ENCODE measurements at places on chromosomes 7 and 10.
A peak's percentile ranks its signal among the peaks of the same experiment; 100 is the strongest.

GRCh38 chr7:42961170-42961569 lies 29.0 kb downstream of the MRPL32 start:
- no peak for DNase-seq

GRCh38 chr7:69204943-69205342 lies 393.3 kb upstream of the AUTS2 start:
- DNase-seq = no peak

DNA sequence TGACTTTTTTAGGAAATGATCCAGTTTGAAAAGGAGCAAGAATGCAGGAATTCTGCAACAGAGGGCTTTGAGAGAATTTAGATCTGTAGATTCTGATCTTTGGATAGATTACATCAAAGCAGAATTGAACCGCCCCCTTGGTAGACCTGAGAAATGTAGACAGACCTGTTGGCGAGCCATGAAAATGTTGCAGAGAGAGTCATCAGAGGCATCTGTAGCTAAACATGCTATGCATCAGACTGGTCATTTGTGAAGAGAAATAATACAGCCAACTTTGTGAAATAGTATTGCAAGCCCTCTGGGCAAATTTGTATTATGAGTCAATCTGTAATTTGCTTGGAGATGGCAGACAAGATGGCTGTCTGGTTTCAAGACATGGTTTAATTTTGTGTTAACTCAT lies 4.3 kb upstream of the C1GALT1 start:
- peak; percentile 20 for DNase-seq

DNA sequence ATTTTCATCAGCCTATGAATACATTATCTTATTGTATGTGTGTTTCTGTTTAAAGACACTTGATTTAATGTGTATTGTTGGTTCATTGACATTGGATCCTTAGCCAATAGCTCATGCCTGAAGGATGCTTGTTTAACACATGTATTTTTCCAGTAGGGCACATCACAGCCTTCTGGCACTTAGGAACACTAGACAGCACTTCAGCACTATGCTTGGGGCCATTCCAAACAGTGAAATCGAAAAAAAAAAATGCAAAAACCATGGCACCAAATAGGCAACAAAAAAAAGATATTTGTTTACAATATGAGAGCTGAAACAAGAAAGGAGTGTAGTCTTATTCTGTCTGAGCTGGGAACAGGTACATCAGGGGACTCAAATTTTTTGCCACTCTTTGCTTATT lies 262.8 kb downstream of the SLC25A13 start:
- no peak for DNase-seq

- DNase-seq = no peak
These were observed 225.6 kb upstream of the CACNA2D1 start for GRCh38 chr7:82669141-82669540.

DNA sequence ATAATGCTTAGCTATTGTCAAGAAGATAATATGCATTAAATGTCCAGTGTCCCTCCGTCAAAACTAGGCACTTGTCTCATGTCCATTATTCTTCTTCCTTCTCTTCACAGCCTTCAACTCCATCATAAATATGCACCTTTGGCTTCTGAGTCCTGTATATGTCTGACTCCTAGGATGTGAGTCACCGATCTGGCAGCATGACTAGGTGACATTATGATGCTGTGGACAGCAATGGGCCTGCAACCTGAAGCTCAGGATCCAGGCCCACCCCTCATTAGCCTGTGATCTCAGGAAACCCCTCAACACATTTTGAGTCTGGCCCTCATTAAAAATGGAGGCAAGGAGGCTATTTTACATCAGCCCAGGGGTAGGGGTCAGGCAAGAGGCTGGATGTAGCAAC lies 362.5 kb upstream of the ZMIZ1 start:
- DNase-seq = peak; percentile 14

GRCh38 chr10:12605580-12606405 lies 256.4 kb downstream of the CAMK1D start:
- peak; percentile 79 for DNase-seq

DNA sequence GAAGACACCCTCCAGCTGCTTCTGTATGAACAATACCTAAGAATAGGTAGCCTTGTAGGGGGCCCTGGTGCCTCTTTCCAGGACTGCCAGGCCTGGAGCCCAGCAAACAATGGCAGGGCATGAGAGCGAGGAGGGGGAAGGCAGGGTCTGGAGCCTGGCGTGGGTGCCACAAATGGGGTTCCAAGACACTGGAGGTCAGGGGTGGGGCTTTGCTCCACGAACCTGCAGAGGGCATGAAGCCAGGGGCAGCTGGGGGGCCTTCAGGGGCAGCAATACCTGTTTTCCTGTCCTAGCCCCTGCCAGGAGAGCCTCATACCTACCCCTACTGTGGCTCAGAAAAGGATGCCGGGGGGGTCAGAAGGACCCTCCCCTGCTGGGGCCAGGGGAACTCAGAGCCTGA lies 61.6 kb downstream of the SLC29A4 start:
- no peak for DNase-seq

DNA sequence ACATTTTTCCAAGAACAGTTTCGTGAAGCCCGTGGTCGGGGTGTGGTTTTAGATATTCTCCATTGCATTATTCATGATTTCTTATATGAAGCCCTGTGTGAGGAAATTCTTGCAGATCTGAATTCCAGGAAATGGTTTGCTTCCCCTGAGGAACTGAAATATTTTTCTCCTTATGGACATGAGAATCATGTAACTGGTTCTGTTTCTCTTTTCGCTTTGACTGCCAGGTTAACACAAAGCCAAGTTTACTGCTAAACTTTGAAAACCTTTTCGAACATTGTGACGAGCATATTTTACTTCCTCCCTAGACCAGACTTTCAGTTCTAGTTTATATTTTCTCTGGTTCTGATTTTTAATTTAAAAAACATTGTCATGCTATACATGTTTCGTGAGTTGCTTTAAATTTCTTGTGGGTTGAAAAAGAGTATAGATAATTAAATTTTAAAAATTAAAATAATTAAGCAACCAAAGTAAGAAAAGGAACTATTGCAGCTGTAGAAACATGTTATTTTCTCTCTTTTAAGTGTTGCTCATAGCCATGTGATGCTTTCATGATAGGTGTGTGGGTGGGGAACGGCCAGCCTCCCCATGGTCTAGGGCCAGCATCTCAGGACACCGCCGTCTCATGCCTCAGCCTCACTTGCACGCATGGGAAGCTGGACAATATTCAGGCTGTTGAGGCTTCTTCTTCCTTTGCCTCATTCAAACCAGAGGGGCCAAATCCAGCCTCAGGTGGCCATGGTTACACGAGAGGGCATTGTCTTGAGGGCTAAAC lies 97.1 kb downstream of the CREB5 start:
- DNase-seq = no peak

DNA sequence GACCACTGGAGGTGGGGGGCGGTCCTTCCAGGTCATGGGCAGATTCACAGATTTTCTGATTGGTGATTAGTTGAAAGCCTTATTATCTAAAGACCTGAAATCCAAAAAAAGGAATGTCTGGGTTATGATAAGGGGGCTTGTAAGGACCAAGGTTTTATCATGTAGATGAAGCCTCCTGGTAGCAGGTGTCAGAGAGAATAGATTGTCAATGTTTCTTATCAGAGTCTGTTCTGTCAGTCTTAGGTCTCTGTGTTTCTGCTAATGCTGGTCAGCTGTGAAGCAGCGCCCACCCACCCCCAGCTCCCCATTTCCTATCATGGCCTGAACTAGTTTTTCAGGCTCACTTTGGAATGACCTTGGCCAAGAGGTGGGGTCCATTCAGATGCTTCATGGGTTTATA lies 21.2 kb downstream of the TES start:
- DNase-seq = no peak

DNA sequence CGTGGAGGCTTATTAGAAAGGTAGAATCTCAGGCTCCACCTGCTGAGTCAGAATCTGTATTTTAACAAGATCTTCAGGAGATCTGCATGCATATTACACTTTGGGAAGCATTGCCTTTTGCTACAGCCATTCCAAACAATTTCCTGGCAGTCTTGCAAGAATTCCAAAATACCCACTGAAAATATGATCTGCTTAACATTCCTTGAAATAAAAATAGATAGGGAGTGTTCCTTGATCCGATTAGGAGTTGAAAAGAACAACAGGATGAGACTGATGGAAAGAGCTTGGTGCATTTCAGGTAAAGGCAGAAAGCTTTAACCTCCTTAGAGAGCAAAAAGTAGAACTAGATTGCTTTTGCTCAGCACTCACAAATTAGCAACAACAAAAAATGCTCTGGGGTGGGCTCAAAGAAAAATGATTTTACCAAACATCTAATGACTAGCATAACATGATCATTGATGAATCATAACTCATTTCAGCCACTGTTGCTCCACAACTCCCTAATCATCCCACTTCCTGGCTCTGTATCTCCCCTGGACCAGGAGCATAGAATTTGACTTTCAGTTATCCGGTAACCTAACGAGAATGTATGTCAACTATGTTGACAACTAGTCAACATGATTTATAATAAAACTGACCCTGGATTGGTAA lies 115.2 kb downstream of the RNLS start:
- peak; percentile 6 for DNase-seq

DNA sequence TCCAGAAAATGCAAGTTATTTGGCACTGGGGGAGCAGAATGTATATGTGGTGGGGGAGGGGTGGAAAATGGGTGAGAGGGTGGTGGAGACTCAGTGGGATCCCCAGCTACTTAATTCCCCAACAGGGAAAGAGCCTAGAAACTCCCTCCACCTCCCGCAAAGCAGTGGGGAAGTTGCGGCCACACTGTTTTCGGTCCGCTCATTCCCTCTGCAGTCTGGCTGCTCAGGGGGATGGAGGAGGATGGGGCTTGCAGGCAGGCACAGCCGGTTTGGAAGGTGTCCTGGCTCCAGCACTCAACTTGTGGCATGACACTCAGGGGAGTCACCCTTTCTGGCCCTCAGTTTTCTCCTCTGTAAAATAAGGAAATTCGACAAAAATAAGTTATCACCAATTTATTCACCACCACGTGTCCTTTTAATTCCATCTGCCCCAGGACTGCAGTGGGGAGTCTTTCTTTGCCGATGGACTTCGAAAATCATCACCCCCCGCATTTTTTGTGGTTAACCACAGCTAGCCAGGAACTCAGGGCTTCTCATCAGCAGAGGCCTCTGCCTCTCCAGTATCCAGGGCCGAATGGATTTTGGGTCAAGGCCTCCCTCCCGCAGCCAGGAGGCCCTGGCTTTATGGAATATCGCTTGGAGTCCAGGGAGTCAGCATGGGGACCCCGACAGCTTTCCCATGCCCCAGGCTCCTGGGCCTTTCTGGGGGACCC lies 1.6 kb upstream of the HTRA1 start:
- no peak for DNase-seq

GRCh38 chr7:37532636-37533035 lies 84.0 kb upstream of the ELMO1 start:
- DNase-seq = no peak

- no peak for DNase-seq
These were observed 85.7 kb upstream of the NMT2 start for GRCh38 chr10:15253951-15254807.

DNA sequence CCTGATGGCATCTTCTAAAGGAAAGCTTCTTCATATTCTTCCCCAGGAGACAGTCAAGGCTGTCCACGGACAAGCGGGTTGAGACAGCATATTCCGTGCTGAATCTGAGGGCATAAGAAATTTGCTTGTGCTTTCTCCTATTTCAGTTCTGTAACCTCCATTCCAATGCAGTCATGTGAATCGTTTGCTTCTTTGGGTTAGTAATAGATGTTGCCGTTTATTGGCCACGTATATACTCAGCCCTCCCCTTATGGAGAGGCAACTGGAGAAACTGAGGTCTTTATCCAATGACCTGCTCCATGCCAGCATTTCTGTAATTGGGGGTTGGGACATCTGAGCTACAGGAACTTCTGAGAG lies 38.9 kb downstream of the LYZL1 start:
- no peak for DNase-seq

DNA sequence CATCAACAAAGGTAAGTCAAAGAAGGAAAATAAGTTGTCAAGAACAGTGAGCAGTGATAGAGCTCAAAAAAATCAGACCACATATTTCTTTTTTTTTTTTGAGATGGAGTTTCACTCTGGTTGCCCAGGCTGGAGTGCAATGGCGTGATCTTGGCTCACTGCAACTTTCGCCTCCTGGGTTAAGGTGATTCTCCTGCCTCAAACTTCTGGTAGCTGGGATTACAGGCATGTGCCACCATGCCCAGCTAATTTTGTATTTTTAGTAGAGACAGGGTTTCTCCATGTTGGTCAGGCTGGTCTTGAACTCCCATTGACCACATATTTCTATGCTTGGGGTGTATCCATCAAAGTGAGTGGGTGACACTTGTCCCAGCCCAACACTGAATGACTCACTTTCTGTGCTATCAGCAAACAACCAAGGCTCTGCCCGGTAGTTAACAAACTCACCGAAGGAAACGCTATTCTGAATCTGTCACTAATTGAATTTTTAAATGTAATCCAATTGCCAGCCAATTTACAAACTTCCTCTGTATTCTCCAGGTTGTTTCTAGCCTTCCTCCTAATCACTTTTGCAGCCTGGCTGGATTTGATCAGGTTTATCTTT lies 19.6 kb upstream of the SMNDC1 start:
- DNase-seq = no peak

DNA sequence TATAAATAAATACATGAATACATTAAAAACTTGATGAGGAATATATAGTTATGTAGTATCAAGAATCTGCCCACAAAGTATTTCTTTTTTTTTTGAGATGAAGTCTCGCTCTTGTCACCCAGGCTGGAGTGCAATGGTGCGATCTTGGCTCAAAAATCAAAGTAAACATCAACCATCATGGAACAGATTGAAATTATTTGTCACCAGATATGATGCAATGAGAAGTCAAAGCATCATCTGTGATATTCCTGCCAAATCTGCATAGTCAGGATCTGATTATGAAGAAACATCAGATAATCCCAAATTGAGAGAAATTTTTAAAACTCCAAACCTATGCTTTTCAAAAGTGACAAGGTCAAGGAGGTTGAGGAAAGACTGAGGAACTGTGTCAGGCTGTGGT lies 5.1 kb upstream of the CYP2C18 start:
- no peak for DNase-seq

GRCh38 chr7:17487343-17487742 lies 188.9 kb downstream of the AHR start:
- DNase-seq = no peak

GRCh38 chr10:23585186-23585585 lies 146.3 kb downstream of the OTUD1 start:
- DNase-seq = no peak

Measured in foreskin fibroblast (primary cell).